ENCODE measurements at places on chromosomes 16 and 17.
A peak's percentile ranks its signal among the peaks of the same experiment; 100 is the strongest.

- DNase-seq: no peak
Measured at GRCh38 chr17:38891441-38891840, 21.6 kb downstream of the LASP1 start.

DNA sequence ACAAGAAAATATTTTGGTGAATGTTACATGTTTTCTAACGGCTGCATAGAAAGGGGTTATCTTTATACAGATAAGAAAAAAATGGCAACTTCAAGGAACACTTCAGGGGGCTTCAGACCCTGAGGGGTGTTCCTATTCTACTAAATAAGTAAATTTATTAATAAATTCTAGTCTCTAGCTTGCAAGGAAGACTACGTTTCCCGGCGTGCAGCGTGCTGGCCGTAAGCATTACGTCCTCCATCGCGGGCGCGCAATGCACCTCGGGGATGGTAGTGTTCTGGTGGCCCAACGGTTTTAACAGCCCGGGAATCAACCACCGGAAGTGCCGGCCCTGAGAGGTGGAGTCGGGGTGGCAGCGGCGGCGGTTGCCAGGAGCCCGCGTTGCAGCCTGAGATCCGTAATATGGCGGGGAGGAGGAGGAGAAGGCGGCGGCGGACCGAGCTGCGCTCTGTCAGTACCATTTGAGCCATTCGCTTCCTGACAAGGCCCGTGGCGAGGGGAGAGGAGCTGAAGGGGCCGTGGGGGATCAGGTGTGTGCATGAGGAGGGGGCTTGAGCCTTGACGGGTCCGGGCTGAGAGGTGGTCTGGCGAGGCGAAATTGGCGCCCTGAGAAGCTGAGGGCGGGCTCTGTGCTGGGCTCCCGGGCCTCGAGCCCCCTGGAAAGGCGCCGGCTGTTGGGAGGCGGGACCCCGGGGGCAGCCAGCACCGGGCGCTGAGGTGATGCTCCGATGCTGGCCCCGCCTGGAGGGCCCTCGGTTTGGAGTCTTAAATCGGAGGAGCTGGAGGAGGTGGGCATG is at the start of gene CCP110:
Gene CCP110 (plus strand): TSS at position 384 of the 797 bp plus-strand sequence. CDS start 3,940 bp downstream, outside the sequence.
- peak; percentile 83 for DNase-seq

DNA sequence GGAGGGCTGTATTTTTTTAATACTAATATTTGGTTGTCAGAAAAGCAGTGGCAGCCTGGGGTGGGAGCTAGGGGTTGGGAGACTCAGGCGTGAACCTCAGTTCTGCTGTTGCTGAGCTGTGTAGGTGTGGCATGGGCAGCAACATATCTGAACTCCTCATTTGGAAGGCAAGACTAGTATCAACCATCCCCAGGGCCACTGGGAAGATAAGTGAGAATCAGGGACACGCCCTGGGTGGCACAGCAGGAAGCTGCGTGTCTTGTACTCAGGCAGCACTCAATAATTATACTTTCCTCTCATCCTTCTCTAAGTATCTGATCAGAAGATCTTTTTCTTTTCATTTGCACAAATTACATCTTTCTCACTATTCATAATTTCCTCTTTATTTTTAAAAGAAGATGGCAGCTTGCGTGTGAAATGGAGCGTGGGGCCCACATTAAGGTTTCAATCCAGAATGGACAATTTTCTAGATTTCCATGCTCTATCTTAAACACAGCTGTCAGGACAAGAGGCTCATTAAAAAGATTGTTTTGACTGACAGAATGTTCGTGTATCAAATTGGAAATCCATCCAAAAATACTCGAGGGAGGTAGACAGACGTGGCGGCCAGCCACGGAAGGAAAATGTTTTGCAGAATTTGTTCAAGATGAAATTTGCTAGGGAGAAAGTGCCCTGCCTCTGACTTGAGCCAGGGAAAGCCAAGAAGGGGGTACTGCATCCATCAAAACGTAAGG is 121.1 kb downstream of the CPPED1 start:
- DNase-seq: no peak

- DNase-seq: no peak
Measured at GRCh38 chr17:41682631-41683030, 6.1 kb upstream of the EIF1 start.

- no peak for DNase-seq
Measured at GRCh38 chr16:87046235-87046634, 271.0 kb downstream of the C16orf95 start.

DNA sequence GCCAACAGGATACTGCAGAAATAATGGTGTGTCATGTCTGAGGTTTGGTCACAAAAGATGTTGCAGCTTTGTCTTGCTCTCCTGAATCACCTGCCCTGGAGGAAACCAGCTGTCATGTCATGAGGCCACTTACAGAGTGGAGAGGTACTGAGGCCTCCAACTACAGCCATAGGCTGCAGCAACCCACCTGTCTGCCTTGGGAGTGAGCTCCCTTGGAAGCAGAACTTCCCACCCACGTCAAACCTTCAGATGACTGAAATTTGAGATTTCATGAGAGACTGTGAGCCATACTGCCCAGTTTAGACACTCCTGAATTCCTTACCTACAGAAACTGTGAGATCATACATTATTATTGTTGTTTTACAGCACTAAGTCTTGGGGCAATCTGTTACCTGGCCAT is 475.9 kb downstream of the HS3ST3B1 start:
- DNase-seq: no peak

- no peak for DNase-seq
Measured at GRCh38 chr16:85612191-85612800, 826 bp upstream of the GSE1 start.

GRCh38 chr17:75785016-75785890 is 647 bp downstream of the UNK start:
- DNase-seq: no peak

DNA sequence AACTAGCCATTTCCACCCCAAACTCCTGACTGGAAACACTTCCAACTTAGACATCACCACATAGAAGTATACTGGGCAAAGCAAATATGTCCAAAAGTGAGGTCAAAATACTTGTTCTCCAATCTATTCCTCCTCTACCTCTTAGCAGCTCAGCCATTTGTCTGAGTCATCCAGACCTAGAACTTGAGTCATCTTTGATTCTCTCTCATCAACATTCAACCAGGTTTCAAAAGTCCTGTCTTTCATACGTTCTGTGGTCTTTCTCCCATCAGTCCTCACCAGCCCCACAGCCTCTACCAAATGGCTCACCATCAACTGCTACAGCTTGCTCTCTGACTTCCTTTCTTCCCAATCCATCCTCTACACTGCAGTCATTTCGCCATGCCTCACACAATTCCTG is 6.8 kb downstream of the ANKFY1 start:
- DNase-seq: no peak

- no peak for DNase-seq
Measured at GRCh38 chr17:21814776-21815175, 122.5 kb downstream of the KCNJ18 start.

DNA sequence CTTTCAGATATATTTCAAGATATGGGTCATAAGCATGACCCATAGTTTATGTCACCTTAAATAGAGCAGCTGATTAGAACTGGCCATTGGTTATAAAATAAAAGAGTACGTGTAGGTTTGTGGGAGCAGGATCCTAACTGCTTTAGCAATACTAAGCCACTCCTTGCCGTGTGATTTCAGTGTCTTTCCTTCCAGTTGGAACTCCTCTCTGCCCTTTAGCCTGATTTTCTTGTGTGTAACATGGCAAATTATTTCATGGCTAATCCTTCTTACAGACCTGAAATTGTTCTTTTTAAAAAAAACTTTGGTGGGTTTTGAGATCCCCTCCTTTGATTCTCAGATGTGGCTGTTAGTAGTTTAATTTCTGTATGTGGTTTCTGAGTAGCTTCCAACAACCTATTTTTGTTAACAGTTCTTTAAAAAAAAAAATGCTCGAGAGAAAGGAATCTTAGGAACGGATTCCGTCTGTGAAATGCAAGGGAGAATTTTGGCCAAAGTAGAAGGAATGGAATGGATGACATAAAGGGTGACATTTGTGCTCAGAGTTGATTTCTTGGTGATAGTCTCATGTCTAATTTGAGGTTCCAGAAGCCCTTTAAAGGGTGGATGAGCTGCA is 39.9 kb downstream of the DHRS7B start:
- DNase-seq: no peak

- DNase-seq: no peak
Measured at GRCh38 chr16:58506241-58507194, 6.6 kb downstream of the NDRG4 start.

DNA sequence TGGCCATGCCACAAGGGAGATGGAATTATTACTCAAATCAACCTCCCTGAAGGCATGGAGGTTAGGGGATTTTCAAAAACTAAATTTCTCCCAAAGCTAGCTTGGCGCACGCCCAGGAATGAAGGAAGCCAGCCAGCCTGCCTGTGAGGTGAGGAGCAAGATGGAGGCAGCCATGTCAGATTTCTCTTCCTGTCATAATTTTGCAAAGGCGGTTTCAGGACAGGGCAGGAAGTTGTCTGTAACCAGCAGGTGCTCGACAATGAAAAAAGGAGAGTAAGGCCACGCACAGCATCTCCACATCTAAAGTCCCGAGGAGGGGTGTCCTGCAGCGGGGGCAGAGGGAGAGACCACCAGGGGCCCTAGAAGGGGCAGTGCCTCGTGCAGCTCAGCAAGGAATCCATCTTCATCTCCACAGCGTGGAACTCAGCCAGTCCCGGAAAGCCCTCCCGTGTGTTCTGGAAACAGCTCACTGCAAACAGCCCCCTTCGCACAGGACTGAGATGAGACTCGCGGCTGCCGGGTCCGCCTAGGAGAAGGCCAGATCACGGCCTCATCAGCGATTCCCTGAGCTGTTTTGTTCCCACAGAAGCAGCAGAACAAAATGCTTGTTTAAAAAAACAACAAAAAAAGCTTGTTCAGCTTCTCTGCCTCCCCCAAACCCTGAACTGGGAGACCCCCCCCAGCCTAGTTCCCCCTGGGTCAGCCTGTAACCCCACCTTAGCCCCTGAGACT is 47.8 kb downstream of the SLC7A5 start:
- no peak for DNase-seq

GRCh38 chr17:12985431-12986293 is 32.2 kb downstream of the ELAC2 start:
- no peak for DNase-seq

DNA sequence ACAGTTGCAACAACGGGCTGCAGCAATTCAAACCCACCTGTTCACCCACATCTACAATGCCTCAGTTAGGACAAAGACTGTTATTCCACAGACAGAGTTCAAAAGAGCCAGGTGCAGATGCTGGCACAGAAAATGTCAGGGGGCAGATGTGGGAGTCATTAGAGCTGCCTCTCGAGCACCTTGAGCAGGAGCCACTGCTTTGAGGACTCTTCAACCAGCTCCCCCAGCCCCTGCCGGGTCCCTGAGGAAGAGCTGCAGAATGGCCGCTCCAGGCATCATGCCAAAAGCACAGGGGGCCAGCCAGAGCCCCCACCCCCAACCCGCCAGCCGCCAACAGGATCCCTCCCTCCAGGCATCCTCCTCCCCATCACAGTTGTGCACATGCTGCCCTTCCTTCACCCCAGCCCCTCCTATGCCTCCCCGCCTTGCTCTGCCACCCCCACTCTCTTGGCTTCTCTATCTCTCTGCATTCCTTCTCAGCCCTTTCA is 20.8 kb downstream of the C17orf67 start:
- no peak for DNase-seq

DNA sequence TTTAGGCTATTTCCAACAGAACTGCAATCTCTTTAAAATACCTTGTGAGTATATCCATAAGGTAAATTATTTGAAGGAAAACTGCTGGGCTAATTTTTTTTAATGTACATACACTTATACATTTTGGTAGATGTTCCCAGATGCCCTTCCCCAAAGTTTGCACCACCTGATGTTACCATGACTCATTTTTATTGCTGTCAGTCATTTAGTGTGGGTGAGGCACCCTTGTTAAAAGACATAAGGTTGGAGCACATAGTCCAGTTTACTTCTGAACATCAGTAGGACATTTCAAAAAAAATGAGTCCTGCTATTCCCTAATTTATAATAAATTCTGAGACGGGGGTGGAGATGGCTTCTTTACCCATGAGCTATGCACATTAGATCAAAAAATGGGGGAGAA is 138.6 kb downstream of the RBFOX1 start:
- no peak for DNase-seq

GRCh38 chr17:2852729-2853282 is 56.6 kb downstream of the RAP1GAP2 start:
- no peak for DNase-seq

- DNase-seq: no peak
Measured at GRCh38 chr17:56661906-56662305, 68.4 kb downstream of the NOG start.

DNA sequence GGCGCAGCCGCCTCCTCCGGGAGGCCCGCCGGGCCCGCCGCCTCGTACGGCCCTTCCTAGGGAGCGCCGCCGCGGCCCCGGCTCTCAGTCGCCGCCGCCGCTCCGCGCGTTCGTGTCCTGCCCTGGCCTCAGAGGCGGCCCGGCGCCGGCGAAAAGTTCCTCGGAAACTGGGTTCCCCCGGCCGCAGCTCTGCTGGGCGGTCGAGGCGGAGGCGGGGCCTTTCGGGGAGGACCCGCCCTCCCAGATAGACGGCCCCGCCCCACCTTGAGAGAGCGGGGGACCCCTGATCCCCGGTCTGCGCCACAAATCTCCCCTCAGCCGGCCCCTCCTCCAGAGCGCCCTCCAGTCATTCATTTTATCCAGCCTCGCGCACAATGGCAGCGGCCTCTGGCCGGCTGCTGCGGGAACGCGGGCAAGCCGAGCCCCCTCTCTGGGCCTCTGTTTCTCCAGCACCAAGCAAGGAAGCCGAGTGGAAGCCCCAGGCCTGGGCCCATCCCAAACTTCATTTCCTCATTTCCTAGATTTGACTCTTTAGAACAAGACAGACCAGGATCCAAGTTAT is at the start of gene SREBF1:
Gene SREBF1 (minus strand): TSS at position 169 of the 562 bp plus-strand sequence. CDS start 169 bp downstream, outside the sequence.
- no peak for DNase-seq

- no peak for DNase-seq
Measured at GRCh38 chr17:15262291-15263205, 2.6 kb downstream of the PMP22 start.

GRCh38 chr17:81484195-81484979 is 28.2 kb downstream of the ACTG1 start:
- no peak for DNase-seq

DNA sequence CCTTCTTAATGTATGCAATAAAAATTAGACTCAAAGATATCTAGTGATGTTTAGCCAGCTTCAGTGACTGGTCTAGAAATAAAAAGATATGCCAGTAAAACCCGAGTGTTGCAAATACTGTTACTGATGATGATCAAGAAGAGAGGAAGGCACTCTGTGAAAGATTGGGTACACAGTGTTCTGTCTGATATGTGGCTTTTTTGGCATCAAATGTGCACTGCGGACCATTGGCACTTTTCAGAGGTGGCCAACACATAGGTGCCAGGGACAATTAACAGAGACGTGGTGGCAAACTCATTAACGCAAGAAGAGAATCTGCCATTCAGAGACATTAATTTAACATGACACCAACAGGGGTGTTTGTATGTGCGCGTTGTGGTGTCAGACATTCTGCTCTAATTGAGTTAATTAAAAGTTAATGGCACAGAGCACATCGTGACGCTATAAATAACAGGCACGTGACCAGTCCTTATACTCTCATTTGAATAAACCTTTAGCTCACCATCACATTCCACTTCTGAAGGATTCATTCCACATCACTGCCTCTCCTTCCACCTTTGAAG is 549.3 kb upstream of the HSBP1 start:
- no peak for DNase-seq
